ENCODE measurements at places on chromosomes 1 and 21. TPM values are rescaled to one million over a fixed set of nuclear protein-coding genes. Genes with fewer than 3 reads are reported as not detected.
A peak's percentile ranks its signal among the peaks of the same experiment; 100 is the strongest.

DNA sequence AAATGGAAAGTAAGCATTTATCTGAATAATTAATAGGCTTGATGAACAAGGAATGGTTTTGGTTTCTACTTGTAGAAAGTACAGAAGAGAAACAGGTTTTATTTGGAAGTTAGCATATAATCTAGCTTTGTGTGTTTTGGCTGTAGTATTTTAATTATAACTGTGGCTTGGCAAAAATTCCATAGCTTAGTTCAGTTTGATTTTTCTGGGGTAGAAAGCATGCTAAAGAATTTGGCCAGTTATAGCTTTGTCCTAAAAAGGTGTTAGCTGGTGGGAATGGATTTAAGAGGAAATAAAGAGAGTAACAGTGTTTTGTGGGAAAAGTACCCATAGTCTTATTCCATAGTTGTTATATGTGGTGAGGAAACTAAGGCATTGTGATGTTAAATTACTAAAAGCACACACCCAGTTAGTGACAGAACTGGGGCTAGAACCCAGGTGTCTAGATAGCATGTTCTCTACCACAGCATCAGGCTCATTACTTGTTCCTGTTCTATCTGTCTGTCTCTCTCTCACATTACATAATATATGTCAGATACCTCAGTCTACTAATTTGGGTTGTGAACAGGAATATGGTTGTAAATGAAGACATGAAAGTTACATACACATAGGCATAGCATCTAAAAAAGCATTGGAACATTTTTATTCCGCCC is 55.0 kb downstream of the MPZL1 start:
- DNase-seq, result no peak

DNA sequence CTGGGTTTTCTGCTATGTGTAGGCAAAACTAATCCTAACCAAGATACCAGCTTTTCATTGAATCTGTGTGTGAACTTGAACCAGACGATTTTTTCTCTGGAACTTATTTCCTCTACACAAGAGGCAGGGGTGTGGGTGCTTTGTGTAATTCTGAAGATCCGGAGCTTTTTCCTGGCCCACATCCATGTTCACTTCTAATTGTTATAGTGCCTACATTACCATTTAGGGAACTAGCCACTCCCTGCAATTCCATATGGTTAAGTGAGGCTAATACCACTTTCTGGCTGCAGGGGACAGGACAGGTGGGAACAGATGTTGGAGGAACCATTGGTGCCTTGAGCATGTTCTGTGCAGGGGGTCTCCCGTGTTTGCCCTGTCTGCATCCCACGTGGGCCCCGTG is 83.4 kb upstream of the FMN2 start:
- no peak for DNase-seq

DNA sequence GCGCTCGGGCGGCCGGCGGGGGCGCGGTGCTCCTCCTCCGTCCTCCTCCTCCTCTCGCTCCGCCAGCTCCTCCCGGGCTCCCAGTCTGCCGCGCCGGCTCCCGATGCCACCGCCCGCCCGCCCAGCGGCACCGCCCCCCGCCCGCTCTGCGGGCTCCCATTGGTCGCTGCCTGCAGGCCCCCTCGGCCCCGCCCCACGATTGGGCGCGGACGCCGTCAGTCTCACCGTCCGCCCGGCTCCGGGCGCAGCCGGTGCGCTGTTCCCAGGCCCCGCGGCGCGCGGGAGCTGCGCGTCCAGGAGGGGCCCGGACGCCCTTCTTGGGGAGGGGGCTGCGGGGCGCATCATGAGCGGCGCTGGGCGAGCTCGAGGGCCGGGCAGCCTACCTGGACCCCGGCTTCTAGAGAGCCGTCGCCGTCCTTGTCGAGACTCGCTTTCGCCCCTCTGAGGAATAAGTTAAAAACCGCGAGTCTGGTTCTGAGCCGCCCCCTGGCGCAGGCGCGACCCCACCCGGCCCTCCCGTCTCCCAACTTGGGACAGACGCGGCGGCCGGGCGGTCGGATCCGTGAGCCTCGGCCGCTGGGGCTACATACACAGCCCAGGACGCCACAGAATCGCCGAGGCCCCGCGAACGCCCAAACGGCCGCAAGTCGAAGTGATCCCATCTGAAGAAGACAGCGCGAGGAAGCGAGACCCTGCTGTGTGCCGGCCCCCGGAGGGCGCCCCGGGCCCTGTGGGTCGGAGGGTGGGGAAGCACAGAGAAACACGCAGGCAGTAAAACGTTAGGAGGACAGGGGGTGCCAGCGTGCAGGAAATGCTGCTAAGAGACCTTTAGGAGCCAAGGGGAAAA is at the start of gene SIPA1L2:
Gene SIPA1L2, minus strand, starts transcription at position 87 of the 847 bp plus-strand sequence. CDS start 114,794 bp downstream, outside the sequence.
- DNase-seq, result peak; percentile 89

The RPE65 gene
- not detected for total RNA-seq

- peak; percentile 25 for DNase-seq
Measured at GRCh38 chr1:100266741-100267140, 725 bp downstream of the RTCA start.

The KLHDC9 gene
- 1.2 TPM for total RNA-seq

The LRRC71 gene
- total RNA-seq, result not detected

DNA sequence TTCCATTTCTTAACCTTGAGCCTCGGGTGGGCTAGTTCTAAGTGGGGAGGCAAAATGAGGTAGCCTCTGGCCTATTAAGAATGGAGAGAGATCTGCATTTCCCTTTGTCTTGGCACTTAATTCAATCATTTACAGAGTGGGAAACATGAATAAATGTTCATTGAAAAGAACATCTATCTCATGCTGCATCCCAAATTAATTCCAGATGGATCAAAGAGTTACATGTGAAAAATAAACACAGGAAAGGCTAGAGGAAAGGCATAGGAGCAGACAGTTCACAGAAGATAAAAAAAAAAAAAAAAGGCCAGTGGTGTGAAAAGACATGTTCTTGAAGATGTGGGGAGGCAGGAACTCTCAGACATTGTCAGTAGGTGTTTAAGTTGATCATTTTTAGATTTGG is 35.7 kb upstream of the EPS8L3 start:
- DNase-seq, result no peak

The OSCP1 gene
- total RNA-seq, result 1.3 TPM

The RHBG gene
- total RNA-seq, result not detected

DNA sequence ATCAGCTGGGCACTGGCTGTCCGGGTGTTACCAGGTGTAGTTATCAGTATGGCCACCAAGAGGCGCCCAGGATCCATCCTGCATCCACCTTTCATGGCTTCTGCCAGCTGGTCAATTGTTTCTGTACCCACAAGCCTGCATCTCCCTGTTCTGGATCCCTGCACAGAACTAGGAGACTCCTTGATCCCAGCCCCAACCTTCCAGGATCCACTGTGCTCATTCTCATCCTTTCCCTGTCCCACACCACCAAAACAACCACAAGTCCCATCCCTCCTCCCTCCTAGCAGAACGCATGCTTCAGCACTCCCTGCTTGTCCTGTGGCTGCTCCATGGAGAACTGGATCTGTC is 27.2 kb upstream of the FOXE3 start:
- DNase-seq, result peak; percentile 60

DNA sequence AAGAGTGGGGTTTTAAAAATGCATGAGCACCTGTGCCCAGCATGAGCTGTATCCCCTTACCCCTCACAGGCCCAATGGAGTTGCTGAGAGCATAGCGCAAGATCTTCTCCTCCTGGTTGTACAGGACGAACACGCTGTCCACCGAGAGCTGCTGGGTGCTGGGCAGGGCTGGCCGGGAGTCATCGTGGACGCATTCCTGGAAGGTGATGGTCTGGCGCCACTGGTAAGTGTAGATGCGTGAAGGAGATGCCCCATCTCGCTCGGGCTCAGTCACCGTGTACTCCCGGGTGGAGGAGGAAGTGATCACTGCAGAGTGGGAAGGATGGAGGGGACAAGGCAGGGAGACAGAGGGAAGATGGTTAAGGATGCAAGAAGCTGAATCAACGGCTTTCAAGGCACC is 39.1 kb downstream of the NID1 start:
- no peak for DNase-seq

- no peak for DNase-seq
Measured at GRCh38 chr1:76862447-76862846, 4.8 kb upstream of the ST6GALNAC5 start.
